Ureter (tissue), 1 donor: ENCODE measurements at places on chromosomes 6 and 20.

GRCh38 chr6:93423542-93423941 lies 4.2 kb upstream of the EPHA7 start:
- no peak for DNase-seq

- DNase-seq: no peak
Measured at GRCh38 chr6:107655245-107655644, 165.3 kb downstream of the SOBP start.

DNA sequence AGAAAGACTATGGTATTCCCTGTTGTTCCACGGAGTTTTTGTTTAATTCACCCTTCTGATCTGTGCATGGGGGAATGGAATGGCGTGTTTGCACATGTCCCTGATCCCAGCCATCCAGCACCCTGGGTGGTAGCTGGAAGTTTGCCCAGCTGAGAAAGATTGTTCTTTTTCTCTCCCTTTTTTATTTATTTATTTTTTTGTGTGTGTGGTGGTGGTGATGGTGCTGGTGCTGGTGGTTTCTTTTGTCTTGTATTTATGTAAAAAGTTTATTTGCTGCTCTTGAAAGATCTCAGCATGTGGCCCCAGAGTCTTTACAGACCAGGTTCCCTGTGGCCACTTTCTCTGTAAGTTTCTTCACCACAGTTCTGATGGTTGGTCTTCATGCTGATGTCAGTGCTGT lies 372.6 kb downstream of the UTRN start:
- no peak for DNase-seq

DNA sequence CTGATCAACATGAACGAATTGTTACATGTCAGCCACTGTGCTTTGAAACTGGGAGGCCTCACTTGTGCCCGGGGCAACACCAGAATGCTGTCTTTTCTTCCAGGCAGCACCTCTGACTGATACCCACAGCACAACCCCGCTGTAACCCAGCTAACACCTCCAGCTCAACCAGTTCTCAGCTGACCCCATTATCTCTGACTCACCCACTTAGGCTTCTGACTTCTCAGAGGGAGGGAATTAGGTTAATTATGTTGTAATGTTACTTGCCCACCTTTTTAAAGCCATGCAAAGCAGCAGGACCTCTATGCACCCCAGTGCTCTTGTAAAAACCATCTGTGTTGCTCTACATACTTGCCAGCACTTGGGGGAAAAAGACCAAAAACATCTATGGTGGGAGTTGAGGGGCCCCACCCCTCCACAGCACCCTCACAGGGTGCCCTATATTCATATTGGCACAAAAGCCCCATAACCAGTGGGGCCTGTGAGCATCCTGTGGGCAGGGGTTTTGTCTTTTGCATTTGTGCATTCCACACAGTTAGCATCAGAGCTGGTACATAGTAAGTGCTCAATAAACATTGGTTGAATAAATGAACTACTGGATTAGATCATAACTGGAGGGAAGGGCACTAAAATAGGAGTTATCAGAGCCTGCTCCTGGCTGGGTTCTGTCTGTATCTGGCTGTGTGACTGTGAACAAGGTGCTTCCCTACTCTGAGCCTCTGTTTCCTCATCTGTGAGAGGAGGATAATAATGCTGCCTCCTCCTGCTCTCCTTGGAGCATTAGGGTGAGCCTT lies 22.3 kb downstream of the BNIP5 start:
- DNase-seq: no peak

GRCh38 chr6:156438350-156438923 lies 338.7 kb upstream of the ARID1B start:
- no peak for DNase-seq

GRCh38 chr20:59325142-59325523 lies 24.7 kb downstream of the EDN3 start:
- DNase-seq: no peak

DNA sequence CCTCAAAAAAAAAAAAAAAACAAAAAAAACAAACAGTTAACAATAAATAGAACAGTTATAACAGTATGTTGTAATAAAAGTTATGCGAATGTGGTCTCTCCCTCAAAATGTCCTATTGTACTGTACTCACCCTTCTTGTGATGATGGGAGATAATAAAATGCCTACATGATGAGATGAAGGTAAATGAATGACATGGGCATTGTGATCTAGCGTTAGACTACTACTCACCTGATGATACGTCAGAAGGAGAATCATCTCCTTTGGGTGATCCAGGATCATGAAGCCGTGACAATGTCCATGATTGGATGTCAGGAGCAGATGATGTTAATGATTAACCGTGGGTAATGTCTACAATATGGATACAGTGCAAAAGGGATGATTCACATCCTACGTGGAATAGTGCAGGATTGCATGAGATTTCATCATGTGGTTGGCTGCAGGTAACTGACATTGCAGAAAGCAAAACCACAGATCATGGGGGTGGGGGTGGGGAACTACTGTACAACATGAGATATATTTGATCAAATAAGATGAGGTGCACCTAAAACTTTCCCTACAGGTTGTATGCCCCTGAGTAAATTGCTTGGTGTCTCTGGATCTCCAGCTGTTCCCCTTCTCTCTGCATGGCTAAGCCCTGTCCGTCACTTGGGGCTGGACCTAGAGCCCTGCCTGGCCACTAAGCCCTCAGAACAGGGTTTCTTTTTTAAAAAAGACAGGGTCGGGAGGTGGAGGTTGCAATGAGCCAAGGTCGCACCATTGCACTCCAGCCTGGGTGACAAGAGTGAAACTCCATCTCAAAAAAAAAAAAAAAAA lies 6.2 kb upstream of the RBCK1 start:
- DNase-seq: no peak

DNA sequence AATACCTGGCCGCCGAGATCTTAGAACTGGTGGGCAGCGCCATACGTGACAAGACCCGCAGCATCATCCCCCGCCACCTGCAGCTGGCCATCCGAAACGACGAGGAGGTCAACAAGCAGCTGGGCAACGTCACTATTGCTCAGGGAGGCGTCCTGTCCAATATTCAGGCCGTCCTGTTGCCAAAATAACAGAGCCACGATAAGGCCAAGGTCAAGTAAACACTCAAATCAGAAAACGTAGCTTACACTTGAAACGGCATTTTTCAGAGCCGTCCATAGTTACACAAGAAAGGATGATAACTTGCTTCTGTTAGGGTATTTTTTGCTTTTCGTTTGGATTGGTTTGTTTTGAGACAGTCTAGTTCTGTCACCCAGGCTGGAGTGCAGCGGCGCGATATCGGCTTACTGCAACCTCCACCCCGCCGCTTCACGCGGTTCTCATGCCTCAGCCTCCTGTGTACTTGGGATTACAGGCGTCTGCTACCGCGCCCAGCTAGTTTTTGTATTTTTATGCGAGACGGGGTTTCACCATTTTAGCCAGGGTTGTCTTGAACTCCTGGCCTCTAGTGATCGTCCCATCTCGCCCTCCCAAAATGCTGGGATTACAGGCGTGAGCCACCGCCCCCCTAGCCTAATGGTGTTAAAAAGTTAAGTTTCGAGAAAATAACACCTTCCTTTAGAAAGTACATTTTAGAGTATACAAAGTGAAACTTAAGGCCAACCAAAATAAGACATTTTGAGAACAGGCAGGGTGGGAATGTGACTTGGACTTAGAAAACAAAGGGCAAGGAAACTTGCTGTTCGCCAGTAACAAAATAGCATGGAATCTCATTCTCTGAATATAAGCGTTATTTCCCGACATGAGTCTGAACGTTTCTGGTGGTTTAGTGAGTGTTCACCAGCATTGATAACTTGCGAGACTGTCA lies 42.8 kb upstream of the HFE start:
- DNase-seq: no peak

GRCh38 chr6:53539561-53539960 lies 5.3 kb downstream of the GCLC start:
- DNase-seq: no peak

GRCh38 chr20:60587986-60588385 lies 629.8 kb downstream of the CDH26 start:
- DNase-seq: no peak

GRCh38 chr6:161171207-161171606 lies 102.7 kb downstream of the AGPAT4 start:
- no peak for DNase-seq

- DNase-seq: no peak
Measured at GRCh38 chr20:58310291-58310782, 822 bp downstream of the RAB22A start.

GRCh38 chr20:33291830-33292355 lies 8.9 kb downstream of the BPIFB1 start:
- DNase-seq: peak; percentile 51

DNA sequence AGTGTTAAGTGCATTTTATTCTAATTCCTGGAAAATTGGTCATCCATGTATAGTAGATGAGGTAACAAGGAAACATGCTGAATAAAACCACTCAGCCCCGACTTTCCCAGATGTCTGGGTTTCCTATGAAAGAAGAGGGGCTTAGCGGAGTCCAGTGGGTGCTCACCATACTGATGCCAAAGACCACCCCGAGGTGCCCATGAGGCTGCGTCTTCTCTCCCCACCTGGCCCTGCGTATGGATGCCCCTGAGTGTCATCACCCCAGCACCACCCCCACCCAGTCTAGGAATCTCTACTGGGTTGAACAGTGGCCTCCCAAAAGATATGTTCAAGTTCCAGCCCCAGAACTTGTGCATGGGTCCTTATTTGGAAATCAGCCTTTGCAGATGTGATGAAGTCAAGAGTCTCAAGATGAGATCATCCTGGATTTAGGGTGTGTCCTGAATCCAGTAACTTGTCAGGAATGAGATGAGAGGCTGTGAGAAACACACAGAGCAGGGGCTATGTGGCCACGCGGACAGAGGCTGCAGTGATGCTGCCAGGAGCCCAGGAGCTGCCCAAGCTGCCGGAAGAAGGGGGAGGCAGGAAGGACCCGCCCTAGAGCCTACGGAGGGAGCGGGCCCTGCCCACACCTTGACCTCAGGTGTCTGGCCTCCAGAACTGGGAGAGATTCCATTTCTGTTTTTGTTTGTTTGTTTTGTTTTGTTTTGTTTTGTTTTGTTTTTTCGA lies 124.6 kb upstream of the CDH4 start:
- no peak for DNase-seq

DNA sequence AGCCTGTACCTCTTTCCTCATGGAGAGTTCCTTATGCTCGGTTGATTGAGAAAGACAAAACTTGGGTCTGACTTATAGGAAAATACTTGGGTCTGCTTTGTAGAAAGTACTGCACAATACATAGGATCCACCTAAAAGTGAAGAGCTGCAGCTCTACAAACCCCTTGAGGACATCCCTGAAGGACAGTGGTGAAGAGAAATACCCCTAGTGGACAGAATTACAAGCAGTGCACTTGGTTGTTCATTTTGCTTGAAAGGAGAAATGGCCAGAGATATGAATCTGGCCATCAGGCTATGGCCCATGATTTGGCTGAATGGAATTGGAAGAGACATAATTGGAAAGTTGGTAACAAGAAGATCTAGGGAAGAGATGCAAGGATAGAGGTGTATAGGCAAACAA lies 8.3 kb downstream of the CD24 start:
- DNase-seq: no peak

DNA sequence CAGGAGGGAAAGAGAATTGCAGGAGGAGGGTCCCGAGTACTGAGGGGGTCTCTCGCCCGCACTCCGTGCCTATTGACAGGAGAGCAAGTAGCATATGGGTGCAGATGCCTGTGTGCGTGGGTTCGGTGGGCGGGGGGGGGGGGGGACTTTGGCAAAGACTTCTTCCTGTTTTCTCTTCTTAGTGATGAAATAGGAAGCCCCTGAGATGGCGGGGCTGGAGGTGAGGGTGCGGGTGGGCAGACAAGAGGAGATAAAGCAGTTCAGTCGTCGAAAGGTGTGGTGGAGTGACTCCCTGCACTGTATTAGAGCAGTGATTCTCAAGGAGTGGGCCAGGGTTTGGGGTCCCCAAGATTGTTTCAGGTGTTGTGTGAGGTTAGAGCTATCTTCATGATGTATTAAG lies 3.7 kb downstream of the NAA20 start:
- no peak for DNase-seq

DNA sequence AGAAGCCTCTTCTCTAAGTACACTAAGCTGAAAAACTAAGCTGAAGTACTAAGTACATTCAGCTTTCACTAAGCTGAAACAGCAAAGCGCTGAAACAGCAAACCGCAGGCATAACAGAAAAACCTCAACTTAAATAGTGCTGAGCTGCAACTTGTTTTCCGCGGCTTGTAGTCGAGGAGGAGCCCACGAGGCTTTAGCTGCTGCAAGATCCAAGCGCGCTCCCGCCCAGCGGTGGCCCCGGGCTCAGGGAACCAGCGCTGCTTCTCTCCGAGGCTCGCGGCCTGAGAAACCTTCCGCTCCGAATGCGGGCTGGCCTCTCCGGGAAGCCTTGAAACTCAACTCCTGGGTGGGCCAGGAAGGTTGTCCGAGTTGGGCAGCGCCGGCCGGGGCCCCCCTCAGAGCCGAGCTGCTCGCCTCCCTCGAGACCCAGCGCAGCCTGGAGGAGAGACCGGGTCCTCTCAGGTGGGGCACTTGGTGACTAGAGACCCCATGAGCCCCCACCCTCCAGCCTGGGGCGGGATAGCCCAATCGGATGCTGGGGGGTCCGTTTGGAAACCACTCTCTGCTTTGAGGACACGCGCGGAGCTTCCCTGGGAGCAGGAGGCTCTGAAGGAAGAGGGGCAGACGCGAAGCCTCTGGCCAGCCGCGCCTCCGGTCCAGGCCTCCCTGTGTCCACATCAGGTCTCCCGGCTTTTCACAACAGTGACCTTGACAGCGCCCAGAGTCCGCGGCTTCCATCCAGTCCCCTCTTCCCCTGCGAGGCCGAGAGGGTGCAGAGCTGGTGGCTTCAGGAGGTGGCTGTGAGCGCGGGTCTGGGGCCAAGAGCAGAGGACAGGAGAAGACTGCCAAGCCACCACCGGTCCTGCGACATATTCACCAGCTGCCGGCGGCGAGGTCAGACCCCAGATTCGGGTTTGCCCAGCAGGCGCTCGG lies 38.1 kb upstream of the HLA-E start:
- DNase-seq: no peak

DNA sequence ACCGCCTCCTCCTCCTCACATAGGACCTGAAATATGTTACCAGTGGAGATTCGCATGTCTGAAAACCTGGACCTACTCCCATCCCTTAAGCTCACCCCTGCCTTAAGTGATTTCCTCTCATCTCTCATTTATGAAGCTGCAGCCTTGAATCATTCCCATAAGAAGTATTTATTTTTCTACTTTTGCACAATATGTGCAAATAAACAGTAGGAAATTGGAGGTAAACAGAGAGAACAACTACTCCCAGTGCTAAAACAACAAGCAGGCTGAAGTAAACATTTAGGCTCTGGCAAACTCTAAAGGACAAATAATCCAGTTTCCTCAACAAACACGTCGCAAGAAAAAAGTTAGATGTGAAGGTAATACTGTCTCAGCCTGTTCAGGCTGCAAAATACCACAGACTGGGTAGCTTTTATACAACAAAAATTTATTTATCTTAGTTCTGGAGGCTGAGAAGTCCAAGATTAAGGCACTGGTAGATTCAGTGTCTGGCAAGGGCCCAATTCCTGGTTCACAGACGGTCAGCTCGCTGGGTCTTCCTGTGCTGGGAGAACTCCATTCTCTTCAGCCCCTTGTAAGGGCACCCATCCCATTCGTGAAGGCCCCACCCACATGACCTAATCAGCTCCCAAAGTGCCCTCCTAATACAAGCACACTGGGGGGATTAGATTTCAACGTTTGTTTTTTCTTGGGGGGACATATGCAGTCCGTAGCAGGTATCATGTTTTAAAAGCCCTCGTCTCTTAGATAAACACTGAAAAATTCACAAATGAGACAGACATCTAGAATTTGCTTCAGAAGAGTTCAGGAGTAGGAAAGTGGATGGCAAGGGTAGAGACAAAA lies 15.6 kb downstream of the SPATA2 start:
- no peak for DNase-seq

GRCh38 chr20:478010-478948 lies 15.9 kb upstream of the TBC1D20 start:
- no peak for DNase-seq

GRCh38 chr6:38110481-38110971 lies 291.0 kb downstream of the ZFAND3 start:
- no peak for DNase-seq
